ENCODE measurements at places on chromosomes 11 and 22.

DNA sequence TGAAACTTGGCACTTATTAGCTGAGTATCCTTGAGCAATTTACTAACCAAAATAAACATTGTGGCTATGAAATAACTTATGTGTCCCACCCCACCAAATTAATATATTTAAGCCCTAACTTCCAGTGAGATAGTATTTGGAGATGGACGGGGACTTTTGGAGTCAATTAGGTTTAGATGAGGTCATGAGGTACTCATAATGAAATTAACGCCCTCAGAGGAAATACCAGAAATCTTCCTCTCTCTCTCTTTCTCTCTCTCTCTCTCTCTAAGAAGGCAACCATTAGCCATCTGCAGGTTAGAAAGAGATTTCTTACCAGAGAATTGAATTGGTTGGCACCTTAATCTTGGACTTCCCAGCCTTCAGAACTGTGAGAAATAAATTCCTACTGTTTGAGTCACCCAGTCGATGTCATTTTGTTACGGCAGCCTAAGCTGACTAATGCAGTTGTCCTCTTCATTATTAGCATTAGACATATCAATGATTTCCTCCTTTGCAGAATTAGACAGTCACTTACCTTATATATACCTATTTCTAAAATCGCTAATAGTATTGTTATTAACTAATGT lies 1284.0 kb downstream of the FAM181B start:
- DNase-seq: no peak

GRCh38 chr22:48198489-48199459 lies 1436.3 kb downstream of the TBC1D22A start:
- no peak for DNase-seq

DNA sequence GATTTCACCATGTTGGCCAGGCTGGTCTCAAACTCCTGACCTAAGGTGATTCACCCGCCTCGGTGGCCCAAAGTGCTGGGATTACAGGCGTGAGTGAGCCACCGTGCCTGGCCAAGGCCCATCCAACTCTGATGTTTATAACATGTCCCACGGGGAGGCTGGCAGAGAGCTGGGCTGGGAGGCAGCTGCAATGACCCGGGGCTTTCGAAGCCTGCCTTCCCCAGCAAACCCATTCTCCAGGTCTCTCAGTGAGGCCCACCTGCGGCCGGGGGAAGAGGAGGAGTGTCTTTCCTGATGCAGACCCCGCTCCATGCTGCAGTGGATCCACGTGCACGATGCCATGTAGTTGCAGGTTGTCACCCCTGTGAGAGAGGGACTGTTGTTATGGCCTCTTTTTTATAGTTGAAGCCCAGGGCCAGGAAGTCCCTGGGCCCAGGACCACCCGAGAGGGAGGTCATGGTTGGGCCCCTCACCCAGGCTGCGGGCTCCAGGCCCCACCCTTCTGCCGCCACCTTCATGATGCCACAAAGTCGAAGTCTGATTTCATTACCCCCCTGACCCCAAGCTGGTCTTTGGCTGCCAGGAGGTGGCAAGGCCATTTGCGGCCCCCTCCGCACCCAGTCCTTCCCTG lies 38.3 kb downstream of the KCNJ4 start:
- no peak for DNase-seq

GRCh38 chr11:90744169-90744568 lies 521.3 kb upstream of the CHORDC1 start:
- no peak for DNase-seq

- no peak for DNase-seq
These were observed 89.2 kb upstream of the CRTAM start for GRCh38 chr11:122749005-122749687.

- DNase-seq: no peak
These were observed 59.0 kb downstream of the MYH9 start for GRCh38 chr22:36328635-36329253.

DNA sequence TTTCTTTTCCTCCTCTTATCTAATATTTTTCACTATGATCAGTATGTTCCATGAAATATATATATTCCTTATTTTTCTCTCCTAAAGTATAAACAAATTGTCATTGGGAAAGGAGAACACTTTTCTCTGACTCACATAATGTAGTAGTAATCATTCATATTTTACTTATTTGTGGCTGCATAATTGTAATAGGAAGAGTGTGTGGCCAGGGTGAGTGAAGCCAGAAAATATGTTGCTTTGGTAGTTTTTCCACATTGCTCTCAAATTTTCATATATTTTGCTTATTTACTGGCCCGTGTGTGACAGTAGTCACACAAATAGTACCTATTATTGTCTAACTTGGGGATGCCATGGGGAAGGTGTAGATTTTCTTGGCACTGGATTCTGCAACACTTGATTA lies 172.1 kb downstream of the DYNC2H1 start:
- no peak for DNase-seq

GRCh38 chr11:121300972-121301699 lies 8.6 kb downstream of the SC5D start:
- no peak for DNase-seq

DNA sequence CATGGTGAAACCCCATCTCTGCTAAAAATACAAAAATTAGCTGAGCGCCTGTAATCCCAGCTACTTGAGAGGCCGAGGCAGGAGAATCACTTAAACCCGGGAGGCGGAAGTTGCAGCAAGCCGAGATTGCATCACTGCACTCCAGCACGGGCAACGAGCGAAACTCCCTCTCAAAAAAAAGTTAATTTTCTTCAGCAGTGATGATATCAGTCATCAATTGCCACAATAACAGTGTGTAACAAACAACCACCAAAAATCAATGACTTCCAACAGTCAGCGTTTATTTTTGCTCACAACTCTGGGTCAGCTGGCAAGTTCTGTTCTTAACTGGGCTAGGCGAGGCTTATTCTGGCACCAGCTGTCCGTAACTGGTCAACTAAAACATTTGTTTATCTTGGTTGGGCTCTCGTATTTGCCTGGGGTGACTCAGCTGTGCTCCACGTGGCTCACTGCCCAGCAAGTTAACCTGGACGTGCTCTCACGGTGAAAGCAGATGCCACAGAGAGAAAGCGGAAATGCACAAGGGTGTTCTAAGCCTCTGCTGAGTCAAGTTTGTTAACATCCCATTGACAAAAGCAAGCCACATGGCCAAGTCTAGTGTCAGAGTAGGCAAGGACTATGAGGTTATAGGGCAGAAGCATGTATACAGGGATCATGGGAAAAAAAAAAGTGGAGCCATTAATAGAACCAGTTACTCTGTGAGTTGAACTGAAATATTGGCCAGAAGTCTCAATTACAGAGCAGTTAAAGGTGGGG lies 52.1 kb downstream of the LHFPL7 start:
- peak; percentile 46 for DNase-seq

DNA sequence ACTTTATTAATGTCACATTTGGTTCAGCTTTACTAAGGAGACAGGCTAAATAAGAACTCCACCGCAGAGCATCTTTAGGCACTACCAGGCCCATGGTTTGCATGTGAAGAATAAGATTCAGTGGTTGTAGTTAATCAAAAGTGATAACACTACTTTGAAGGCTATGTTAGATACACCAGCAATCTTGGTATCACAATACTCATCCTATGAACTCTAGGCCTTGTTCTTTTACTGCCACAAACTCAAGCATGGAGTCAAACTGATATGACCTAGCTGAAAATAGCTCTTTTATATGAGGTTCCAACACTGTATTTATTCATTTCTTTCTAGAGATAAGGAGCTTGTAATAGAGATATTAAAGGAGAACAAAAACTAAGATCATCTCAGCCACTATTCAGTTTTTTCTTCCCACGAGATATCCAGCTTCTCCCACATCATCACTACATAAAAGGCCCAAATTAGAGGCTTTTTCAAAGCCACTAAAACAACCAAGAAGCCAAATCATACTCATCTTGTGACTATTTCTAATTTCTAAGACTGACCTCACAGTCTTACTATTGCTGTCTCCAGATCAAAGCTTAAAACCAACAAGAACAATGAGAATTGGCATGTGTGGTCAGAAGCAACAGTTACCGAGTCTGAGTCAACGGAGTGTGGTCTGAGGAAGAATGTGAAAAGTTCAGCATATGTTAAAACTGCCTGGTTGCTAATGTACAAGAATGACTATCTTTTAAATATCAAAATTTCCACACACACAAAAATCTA lies 25.1 kb upstream of the GUCY1A2 start:
- DNase-seq: no peak

DNA sequence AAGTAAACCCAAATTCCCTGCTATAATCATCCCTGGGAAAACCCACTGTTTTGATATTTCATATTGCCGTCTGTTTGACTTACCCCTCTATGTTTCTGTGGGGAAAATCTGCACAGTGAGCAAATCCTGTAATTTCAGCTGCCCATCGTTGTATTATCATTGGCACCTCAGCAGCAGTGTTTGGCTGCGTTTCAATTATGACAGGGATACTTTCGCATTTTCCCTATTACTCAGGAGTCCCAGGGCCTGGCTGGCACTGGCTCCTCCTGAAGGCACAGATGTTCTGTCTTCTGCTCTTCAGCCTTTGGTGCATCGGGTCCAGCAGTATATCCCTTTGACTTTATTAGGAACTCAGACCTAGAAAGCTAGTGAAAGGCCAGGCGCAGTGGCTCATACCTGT lies 12.2 kb upstream of the MMP12 start:
- DNase-seq: no peak

DNA sequence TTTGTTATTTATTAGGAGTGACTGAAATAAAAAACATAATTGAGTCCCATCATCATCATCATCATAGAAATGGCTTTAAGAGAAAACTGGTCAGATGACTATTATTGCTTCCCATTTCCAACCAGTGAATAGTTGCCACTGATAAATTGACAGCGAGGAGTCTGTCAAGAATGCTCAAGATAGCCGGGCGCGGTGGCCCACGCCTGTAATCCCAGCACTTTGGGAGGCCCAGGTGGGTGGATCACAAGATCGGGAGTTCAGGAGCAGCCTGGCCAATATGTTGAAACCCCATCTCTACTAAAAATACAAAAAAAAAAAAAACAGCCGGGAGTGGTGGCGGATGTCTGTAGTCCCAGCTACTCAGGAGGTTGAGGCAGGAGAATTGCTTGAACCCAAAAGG lies 1.9 kb downstream of the WBP2NL start:
- no peak for DNase-seq

DNA sequence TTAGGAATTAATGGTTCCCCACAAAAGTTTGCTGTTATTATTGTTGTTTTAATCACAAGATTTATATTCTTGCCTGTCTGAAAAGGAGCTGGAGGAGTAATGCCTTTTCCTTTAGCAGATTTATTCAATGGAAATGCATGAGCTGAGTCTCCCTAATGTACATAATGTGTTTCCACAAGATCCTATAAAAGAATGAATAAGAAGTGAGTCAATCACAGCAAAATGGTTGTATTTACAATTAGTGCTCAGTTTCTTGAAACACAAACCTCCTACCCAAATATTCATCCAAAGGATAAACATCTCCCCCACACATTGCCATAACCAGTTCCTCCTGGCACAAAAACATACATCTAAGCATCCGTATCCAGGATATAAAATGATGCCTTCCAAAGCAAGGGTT lies 33.3 kb downstream of the ME3 start:
- DNase-seq: no peak

DNA sequence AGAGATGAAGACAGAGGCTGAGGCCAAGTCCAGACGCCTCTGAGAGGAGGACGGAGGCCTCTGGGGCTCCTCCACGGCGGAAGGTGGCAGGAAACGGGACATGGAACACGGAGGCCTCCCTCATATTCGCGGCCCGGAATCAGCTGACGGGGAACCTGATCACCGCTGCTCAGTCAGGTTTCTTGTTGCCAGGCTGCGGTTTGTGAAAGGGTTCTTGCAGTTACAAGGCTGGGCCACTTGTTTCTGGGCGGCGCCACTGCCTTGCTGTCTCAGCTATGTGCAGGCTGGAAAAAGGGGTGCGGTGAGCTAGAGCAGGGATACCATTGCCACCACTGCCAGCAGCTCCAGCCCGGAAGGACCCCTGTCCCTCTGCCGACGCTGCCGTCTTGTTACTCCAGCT lies 10.0 kb upstream of the MMP1 start:
- DNase-seq: no peak

DNA sequence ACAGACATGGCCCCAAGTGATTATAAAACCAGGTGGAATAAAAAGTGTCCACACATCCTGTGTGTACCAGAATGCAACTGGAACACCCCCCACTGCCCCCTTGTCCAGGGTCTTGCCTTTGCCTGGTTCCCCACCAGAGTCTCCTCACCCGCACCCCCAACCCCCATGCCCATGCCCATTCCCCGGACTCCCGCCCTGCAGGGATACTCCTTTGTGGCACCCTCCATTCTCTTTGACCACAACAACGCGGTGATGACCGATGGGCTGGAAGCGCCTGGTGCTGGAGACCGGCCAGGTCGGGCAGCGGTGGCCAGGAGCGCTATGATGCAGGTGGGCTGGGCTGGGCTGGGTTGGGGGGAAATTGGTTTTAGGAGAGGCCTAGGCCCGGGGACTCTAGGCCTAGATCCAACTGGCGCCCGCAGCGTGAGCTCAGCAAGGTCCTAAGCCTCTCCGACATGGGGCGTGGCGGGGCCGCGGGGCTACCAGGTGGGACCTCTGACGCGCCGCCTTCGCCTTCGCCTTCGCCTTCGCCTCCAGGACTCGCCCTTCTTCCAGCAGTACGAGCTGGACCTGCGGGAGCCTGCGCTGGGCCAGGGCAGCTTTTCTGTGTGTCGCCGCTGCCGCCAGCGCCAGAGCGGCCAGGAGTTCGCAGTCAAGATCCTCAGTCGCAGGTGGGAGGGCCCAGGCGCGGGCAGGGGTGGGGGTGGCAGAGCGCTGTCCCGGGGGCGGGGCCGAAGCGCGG lies 9.1 kb downstream of the RPS6KA4 start:
- no peak for DNase-seq

GRCh38 chr11:116579031-116579653 lies 193.6 kb downstream of the BUD13 start:
- DNase-seq: no peak
